ENCODE measurements at places on chromosomes 3 and 15. TPM values are rescaled to one million over a fixed set of nuclear protein-coding genes. Genes with fewer than 3 reads are reported as not detected.

Gene XCR1
- total RNA-seq: 0.37 TPM

Gene CCRL2
- total RNA-seq: 16.3 TPM

Gene PRR20G
- total RNA-seq: not detected

Gene CCDC50
- 76.3 TPM for total RNA-seq

Gene PSMA4
- 48.2 TPM for total RNA-seq

Gene CORO2B
- total RNA-seq: 9.0 TPM

Gene BSN
- 1.0 TPM for total RNA-seq

Gene GRM7
- total RNA-seq: 8.6 TPM

Gene ACKR2
- total RNA-seq: 2.3 TPM

Gene VGLL3
- total RNA-seq: 44.7 TPM

Gene SLC28A2
- not detected for total RNA-seq

Gene MFAP1
- 11.5 TPM for total RNA-seq

Gene TRPM1
- not detected for total RNA-seq

Gene ZNF770
- total RNA-seq: 7.3 TPM

Gene CACNA2D3
- 2.9 TPM for total RNA-seq

Gene LSMEM2
- total RNA-seq: not detected

Gene MYRIP
- 2.2 TPM for total RNA-seq

Gene PRSS50
- 0.10 TPM for total RNA-seq

Gene SLC27A2
- 2.4 TPM for total RNA-seq

Gene ACVR2B
- 7.4 TPM for total RNA-seq

Gene CDC25A
- 1.5 TPM for total RNA-seq

Gene TMEM158
- total RNA-seq: 3.8 TPM

Measured in upper lobe of left lung (tissue), 6 donors.